ENCODE measurements at places on chromosomes 5 and 9. TPM values are rescaled to one million over a fixed set of nuclear protein-coding genes. Genes with fewer than 3 reads are reported as not detected.

The SLC34A1 gene
- not detected for total RNA-seq

The MARVELD2 gene
- not detected for total RNA-seq

The NDOR1 gene
- total RNA-seq = 5.7 TPM

The GABBR2 gene
- total RNA-seq = 3.8 TPM

The BARX1 gene
- total RNA-seq = 170 TPM

The PCDHGC3 gene
- 42.3 TPM for total RNA-seq

The PCDHGA11 gene
- total RNA-seq = not detected

The PCDHGA8 gene
- 0.03 TPM for total RNA-seq

- no peak for DNase-seq
Observed at GRCh38 chr9:20125727-20126126, 336.9 kb upstream of the SLC24A2 start.

DNA sequence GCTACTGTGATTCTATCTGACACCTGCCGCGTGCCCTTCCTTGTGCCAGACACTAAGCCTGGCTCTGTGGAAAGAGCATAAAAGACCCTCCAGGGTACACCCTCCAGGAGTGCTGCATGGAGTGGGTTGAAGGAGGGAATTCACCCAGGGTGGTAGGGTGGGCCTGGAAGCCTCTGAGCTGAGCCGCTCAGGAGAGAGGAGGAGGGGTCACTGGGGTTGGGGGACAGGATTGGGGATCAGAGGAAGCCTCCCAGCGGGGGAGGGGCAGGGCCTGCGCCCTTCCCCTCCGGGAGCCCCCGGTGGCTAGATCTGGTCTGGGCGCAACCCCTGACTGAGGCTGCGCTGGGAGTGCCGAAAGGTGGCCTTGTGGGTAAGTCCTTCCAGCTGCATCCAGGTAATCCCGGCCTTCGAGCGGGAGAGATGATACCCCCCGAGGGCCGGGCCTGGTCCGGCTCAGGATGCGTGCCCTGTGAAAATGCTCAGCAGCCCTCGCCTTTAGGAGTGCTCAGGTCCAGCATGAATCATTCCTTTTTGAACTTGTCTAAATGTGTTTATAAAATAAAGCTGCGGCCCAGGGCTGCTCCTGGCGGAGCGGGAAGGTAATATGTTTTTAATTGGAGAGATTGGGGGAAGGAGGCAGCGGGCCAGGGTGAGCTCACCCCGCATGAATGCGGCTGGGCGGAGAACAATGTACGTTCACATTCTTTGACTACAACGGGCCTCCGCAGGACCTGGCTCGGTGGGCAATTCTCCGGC, 118.1 kb upstream of the SMIM23 start:
- DNase-seq = peak; percentile 94

GRCh38 chr5:108430931-108431608, 49.2 kb upstream of the FBXL17 start:
- no peak for DNase-seq

GRCh38 chr5:143134900-143135299, 268.6 kb downstream of the NR3C1 start:
- DNase-seq = no peak

GRCh38 chr9:137266162-137266527, 11.0 kb downstream of the NELFB start:
- DNase-seq = no peak

DNA sequence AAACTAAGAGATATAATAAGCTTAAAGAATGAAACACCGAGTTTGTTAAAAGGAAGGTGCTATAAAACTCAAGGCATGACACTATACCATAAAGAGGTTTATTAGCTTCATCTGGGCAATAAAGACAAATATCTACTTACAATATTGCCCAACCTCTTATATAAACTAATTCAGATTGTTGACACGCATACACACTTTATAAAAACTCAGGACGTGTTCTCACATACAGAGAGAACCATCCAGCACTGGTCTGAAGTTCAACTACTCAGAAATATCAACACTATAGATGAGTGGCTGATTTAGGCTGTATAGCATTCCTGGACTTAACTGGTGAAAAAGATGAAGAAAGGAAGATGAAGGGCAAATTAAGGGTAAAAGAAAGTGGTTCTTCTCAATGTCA, 81.2 kb downstream of the FRMD3 start:
- DNase-seq = no peak

DNA sequence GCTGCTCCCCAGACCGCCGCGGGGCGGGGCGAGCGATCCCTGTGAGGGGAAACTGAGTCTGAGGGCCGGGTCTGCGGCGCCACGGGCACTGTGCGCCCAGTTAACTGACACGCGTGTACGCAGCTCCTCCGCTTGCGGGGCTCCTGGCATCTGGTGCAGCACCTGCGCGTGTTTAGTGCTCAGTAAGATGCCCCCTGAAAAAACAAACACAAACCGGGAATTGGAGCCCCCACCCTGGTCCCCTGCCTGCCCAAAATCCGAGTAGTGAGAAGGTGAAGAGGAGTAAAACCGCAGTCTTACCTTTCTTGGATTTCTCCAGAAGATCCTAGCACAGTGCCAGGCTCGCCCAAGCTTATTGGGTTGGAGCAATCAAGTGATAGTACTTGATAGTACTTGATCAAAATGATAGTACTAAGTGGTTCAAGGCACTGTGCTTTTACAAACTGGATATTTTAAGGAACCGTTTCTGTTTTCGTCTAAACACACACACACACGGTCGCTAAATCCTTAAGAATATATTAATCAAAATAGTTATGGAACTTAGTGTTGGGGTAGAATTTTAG, 2.7 kb upstream of the TRAF1 start:
- no peak for DNase-seq

DNA sequence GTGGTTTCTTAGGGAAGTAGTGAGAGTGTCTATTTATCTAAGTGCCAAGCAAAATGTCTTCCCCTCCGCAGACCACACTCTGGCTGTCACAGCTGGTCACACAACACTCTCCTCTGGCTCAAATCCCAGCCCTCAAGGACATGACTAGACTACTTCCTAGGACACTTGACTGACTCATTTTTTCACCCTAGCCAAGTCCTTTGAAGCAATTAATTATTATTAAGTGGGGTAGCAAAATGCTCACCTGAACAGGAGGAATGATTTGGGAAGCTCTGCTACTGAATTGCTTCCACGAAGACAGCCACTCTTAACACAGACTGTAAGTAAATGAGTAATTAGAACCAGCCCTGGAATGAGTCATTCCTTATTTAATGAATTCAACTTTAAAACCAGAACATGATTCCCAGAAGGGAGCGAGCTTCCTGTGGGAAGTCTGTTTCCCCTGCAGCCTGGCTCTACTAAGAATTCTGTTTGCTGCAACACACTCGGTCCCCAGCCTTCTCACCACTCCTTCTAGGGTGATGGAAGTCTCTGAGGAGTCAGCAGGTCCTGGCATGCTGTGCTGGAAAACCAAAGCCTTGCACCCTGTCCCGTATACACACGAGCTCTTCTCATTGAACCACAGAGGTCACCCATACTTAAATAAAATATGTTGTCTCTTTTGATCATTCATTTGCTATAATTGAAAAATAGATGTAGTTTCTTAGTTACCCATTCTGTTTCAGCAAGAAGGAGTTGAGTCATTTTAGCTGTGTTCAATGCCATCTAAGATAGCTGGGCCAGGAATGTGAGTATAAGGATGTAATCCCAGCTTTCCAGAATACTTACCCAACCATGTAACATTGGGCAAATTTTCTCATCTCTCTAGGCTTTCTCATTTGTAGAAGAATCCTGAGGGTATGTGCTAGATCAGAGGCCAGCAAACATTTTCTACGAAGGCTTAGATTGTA, 218.6 kb upstream of the RASEF start:
- no peak for DNase-seq

GRCh38 chr5:68688547-68688946, 405.3 kb upstream of the SLC30A5 start:
- DNase-seq = no peak

GRCh38 chr5:154472871-154473580, 5.0 kb downstream of the HAND1 start:
- no peak for DNase-seq

DNA sequence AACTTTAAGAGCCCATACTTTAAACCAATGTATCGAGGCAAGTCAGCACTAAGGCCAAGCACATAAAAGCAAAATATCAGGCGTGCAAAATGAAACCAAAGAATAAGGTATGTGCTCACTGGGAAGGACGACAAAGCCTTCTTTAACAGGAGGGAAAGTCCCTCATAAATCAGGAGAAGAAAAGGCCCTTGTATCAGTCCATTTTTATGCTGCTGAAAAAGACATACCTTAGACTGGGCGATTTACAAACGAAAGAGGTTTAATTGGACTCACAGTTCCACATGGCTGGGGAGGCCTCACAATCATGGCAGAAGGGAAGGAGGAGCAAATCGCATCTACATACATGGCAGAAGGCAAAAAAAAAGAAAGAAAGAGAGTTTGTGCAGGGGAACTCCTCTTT, 68.9 kb downstream of the UBE2QL1 start:
- DNase-seq = no peak

DNA sequence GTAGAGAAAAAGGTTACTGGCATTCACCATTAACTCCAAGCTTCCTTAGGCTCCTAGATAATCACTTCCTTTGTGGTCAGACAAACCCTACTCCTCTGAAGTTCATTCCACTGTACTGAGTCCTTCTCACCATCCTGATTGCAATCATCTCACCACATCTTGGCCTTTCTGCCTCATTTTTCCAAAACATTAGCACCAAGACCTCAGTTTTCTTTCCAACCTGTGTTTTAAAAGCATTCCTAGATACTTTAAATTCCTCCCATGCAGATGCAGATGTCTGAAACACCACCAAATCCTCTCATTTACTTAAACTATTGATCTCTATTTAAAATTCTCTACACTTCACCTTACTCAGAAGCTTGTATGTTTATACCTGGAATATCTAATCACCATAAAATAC, 961.3 kb upstream of the CTNND2 start:
- no peak for DNase-seq

DNA sequence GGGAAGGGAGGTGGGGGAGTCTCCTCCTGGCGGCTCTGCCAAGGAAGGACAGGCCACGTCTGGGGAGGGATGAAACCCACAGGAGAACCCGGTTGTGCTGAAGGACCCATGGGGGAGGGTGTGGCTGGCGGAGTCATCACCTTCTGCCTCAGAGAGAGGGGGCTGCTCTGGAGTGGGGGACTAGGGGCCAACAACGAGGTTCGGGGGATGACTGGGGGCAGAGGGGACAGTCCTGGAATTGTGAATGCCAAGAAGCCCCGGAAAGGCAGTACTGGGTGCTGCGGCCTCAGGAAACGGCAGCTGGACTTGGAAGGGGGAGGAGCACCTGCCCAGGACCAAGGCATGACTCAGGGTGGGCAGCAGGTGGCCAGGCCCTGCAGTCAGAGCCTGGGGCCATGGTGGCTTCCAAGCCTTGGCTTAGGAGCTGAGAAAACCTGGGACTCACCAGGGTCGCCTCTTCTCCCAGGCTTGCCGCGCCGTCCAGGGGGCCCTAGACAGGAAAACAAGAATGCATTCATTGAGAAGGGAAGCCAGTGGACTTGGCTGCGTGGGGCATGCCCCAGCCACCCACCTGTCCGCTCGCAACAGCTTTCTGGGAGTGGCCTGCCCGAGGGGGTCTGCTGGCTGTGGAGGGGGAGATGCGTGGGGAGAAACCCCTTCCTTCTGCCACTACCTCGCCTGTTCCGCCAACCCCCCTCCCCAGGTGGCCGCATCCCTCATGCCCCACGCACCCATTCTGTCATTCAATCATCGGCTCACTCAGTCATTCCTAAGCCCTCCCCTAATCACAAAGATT, 74.0 kb upstream of the PHYKPL start:
- DNase-seq = no peak

- DNase-seq = no peak
Observed at GRCh38 chr9:33453286-33453860, 6.0 kb upstream of the AQP3 start.

DNA sequence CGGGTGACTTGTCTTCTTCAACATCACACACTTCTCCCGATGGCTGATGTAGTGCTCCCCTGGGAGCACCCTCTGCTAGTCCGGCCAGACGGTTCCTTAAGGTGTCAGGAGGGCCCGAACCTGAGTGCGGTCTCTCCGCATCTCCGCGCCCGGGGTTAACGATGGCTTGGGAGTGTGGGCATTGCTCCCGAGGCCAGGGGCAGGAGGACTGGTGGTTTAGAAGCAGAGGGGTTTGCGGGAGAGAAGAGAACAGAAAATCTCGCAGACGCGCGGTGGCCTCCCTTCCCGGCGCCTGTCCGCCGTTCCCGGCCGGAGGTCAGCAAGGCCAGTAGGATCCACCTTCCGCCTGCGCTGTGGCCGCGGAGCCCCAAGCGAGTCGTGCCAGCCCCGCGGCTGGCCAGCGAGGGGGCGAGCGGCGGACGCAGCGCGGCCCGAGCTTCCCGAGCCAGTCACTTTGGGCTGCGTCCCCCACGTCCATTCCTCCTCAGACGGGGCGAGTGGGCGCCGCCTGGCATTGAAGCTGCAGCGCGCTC, 700 bp downstream of the CDO1 start:
- peak; percentile 34 for DNase-seq

- DNase-seq = no peak
Observed at GRCh38 chr5:93585767-93586385, 2.9 kb downstream of the NR2F1 start.

DNA sequence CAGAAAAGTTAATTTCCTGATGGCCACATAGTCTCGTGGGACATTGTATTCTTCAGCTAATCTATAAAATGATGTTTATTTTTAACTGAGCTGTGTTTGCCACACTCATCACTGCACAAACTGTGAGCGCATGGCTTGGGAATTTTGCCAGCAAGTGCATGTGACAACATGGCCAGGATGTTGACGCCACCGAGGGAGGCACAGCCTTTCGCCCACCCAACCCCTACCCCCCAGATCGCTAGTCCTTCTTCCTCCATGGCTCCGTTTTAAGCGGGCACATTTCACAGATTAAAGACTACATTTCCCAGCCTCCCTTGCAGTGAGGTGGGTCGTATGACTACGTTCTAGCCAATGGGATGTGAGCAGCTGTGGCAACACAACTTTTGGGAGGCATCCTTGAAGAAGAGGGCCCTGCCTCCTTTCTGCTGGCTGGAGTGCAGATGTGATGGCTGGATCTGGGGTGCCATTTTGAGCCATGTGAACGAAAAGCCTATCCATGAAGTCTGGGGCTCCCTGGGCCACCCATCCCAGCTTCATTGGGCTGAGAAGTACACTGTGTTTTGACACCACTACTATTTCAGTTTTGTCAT, 7.9 kb downstream of the NRARP start:
- DNase-seq = peak; percentile 36

GRCh38 chr5:173581408-173582215, 34.8 kb downstream of the BOD1 start:
- DNase-seq = peak; percentile 35

DNA sequence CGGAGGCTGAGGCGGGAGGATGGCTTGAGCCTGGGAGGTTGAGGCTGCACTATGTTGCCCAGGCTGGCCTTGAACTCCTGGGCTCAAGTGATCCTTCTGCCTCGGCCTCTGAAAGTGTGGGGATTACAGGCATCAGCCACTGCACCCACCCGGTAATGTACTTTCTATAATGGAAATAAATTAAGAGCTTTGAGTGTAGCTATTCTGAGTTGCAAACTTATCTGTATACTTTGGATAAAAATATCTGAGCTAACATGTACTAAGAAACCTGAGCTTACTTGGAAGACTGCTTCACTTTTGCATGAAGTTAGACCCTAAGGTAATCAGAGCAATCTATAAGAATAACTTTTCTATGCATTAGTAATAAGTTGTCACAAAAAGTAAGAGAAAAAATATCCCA, 50.0 kb downstream of the UNC13B start:
- no peak for DNase-seq

- no peak for DNase-seq
Observed at GRCh38 chr9:12194731-12195130, 498.5 kb upstream of the TYRP1 start.
